ENCODE measurements at places on chromosomes 16 and 17. TPM values are rescaled to one million over a fixed set of nuclear protein-coding genes. Genes with fewer than 3 reads are reported as not detected.

The TNRC6A gene
- 21.3 TPM for total RNA-seq

The CEP295NL gene
- 0.50 TPM for total RNA-seq

The ZFP3 gene
- total RNA-seq = 3.0 TPM

The CLEC10A gene
- not detected for total RNA-seq

The CDH3 gene
- 628 TPM for total RNA-seq

The C17orf107 gene
- 4.0 TPM for total RNA-seq

The PMP22 gene
- 61.5 TPM for total RNA-seq

The HOXB1 gene
- total RNA-seq = not detected

The AIPL1 gene
- not detected for total RNA-seq

The CTRB2 gene
- not detected for total RNA-seq

The KRT33B gene
- 0.17 TPM for total RNA-seq

The LPO gene
- not detected for total RNA-seq

The TLCD2 gene
- 5.7 TPM for total RNA-seq

The ASPA gene
- total RNA-seq = 0.59 TPM
